Chondrocyte (in vitro differentiated cells): ENCODE measurements at places on chromosomes 7 and 10. TPM values are rescaled to one million over a fixed set of nuclear protein-coding genes. Genes with fewer than 3 reads are reported as not detected.

- DNase-seq, result no peak
- H3K36me3 ChIP-seq, result no peaks in the 10 kb centered on the region
- no peaks in the 10 kb centered on the region for H3K27me3 ChIP-seq
- H3K4me1 ChIP-seq, result no peaks in the 10 kb centered on the region
- no peak overlapping the region for H3K4me3 ChIP-seq
These were observed 594.1 kb downstream of the GRM8 start for GRCh38 chr7:126658684-126659083.

GRCh38 chr7:155702616-155703015, 58.2 kb downstream of the RBM33 start:
- no peak overlapping the region for H3K27ac ChIP-seq
- peaks cover 21% of the 10 kb centered on the region for H3K36me3 ChIP-seq
- no peak overlapping the region for H3K4me3 ChIP-seq

GRCh38 chr10:11235771-11236170, 218.1 kb downstream of the CELF2 start:
- H3K27ac ChIP-seq, result no peak overlapping the region
- no peaks in the 10 kb centered on the region for H3K27me3 ChIP-seq
- no peaks in the 10 kb centered on the region for H3K36me3 ChIP-seq
- peaks cover 5% of the 10 kb centered on the region for H3K4me1 ChIP-seq

DNA sequence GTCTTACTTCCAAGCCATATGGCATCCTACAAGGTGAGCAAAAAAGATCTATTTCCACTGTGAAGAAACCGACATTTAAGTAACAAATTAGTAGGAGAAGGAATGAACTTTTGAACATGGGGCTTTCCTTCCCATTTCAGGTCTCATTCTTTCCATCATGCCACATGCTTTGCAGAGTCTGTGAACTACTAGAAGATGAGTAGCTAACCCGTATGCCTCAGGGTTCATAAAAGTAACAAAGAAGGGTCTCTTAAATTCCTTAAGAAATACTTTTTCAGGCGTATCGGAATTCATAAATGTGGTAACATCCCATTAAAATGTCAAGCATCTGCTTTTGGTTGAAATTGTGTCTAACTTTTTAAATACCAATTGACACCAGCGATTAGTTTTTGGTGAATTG, 81.3 kb upstream of the TNS3 start:
- no peak overlapping the region for H3K4me3 ChIP-seq
- peak overlapping the region; percentile 12 for H3K27ac ChIP-seq
- H3K36me3 ChIP-seq, result no peaks in the 10 kb centered on the region
- H3K27me3 ChIP-seq, result no peaks in the 10 kb centered on the region

DNA sequence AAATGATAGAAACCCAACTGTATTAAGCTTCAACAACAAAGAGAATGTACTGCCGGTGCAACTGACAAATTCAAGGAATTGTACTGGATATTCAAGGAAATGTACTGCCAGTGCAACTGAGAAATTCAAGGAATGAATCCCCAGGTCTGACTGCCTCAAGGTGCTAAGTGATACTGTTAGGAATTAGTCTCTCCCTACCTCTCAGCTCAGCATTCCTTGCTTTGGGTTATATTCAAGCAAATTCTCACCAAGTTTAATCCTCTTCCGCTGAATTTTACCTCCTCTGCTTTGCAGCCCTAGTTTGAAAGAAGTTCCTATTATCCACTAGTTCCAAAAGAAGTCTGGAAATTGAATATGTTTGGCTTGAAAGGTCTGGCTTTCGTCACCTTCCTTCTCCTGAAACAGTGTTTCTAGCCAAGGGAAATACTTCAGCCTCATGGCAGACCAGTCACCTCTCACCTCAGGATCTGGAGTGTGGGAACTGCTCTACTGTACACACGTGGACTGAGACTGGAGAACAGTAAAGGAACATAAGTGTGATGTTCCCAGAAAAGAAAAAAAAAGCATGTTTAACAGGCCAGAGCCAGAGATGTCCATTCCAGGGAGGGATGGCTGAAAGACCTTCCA, 60.4 kb downstream of the SORCS1 start:
- no peaks in the 10 kb centered on the region for H3K36me3 ChIP-seq
- H3K27me3 ChIP-seq, result no peaks in the 10 kb centered on the region
- H3K4me1 ChIP-seq, result no peaks in the 10 kb centered on the region
- no peak overlapping the region for H3K27ac ChIP-seq

GRCh38 chr10:3480281-3480989, 304.6 kb downstream of the KLF6 start:
- DNase-seq, result no peak
- no peaks in the 10 kb centered on the region for H3K36me3 ChIP-seq
- peaks cover 1% of the 10 kb centered on the region for H3K27me3 ChIP-seq
- no peak overlapping the region for H3K27ac ChIP-seq
- peaks cover 35% of the 10 kb centered on the region for H3K4me1 ChIP-seq

GRCh38 chr10:78976825-78977755, 91.7 kb upstream of the ZMIZ1 start:
- no peaks in the 10 kb centered on the region for H3K27me3 ChIP-seq
- DNase-seq, result no peak
- H3K4me3 ChIP-seq, result no peak overlapping the region
- peak overlapping the region; percentile 89 for H3K27ac ChIP-seq

- H3K36me3 ChIP-seq, result peaks cover 1% of the 10 kb centered on the region
- H3K27me3 ChIP-seq, result no peaks in the 10 kb centered on the region
- H3K27ac ChIP-seq, result peak overlapping the region; percentile 84
- no peak for DNase-seq
- H3K4me3 ChIP-seq, result peak overlapping the region; percentile 90
These were observed 965 bp downstream of the ZCCHC24 start for GRCh38 chr10:79444199-79445119.

GRCh38 chr10:111724121-111724520, 459.4 kb downstream of the GPAM start:
- no peaks in the 10 kb centered on the region for H3K4me1 ChIP-seq
- no peaks in the 10 kb centered on the region for H3K27me3 ChIP-seq
- no peak for DNase-seq

DNA sequence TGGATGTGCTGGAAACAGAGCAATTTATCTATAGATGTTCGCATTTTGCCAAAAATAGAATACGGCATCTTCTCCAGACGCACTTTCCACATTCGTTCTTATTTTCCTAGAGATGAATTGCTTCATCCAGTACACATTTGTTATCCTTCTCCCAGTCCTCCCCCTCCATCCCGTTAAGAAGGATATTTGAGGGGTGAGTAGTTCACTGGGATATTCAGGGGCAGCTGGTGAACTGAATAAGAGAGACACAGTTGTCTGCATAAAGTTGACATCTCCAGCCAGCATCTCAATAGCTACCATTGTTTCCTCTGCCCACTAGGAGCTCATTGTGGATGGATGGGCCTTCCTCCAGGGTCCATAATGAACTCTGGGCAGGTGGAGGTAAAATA, 456.8 kb upstream of the NRP1 start:
- peaks cover 3% of the 10 kb centered on the region for H3K4me1 ChIP-seq
- H3K27ac ChIP-seq, result no peak overlapping the region
- no peak overlapping the region for H3K4me3 ChIP-seq
- H3K36me3 ChIP-seq, result no peaks in the 10 kb centered on the region

- H3K27me3 ChIP-seq, result no peaks in the 10 kb centered on the region
- H3K4me3 ChIP-seq, result no peak overlapping the region
- DNase-seq, result no peak
These were observed 283.8 kb upstream of the PLXDC2 start for GRCh38 chr10:19532411-19532810.

GRCh38 chr10:66625709-66626590, 299.9 kb upstream of the LRRTM3 start:
- H3K4me3 ChIP-seq, result no peak overlapping the region
- DNase-seq, result no peak
- no peaks in the 10 kb centered on the region for H3K36me3 ChIP-seq

DNA sequence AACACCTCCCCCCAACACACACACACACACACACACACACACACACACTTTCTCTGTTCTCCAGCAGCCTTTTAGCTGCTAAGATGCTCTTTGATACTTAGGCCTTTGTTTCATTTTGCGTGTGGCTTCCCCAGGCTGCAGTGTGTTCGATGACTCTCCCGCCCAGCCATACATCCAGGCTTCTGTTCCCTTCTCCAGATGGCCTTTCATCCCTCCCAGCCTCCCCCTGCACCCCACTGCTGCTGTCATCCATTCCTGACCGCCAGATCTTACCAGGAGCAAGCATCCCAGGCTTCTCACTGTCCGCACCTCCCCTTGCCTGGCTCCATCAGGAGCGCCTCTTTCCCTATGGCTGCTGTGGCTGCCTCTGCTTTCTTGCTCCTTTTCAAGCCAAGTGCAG, 77.8 kb upstream of the PPIF start:
- no peak overlapping the region for H3K4me3 ChIP-seq
- H3K4me1 ChIP-seq, result peaks cover 61% of the 10 kb centered on the region
- peaks cover 5% of the 10 kb centered on the region for H3K36me3 ChIP-seq
- H3K27me3 ChIP-seq, result no peaks in the 10 kb centered on the region

- no peaks in the 10 kb centered on the region for H3K27me3 ChIP-seq
These were observed 500.8 kb downstream of the PLXNA4 start for GRCh38 chr7:132075515-132075914.

DNA sequence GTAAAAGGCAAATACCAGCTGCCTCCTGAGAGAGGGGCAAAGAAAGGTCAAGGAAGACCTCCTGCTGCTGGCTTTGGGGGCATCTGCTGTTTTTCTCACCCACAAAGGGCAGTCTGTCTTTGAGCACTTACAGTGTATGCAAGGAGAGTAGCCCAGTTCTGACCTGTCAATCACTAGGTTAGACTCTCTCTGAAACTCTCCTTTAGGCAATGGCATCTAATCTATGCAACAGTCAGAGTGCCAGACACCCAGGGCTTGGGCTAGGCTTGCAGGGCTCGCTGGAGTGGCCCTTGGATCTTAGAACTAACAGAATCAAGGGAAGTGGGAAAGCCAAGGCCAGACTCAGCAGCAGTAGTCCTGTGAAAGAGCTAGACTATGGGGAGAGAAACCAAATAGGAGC, 522.9 kb downstream of the NRG3 start:
- no peak overlapping the region for H3K27ac ChIP-seq
- H3K36me3 ChIP-seq, result no peaks in the 10 kb centered on the region
- DNase-seq, result no peak
- no peaks in the 10 kb centered on the region for H3K4me1 ChIP-seq
- H3K27me3 ChIP-seq, result no peaks in the 10 kb centered on the region
- no peak overlapping the region for H3K4me3 ChIP-seq

DNA sequence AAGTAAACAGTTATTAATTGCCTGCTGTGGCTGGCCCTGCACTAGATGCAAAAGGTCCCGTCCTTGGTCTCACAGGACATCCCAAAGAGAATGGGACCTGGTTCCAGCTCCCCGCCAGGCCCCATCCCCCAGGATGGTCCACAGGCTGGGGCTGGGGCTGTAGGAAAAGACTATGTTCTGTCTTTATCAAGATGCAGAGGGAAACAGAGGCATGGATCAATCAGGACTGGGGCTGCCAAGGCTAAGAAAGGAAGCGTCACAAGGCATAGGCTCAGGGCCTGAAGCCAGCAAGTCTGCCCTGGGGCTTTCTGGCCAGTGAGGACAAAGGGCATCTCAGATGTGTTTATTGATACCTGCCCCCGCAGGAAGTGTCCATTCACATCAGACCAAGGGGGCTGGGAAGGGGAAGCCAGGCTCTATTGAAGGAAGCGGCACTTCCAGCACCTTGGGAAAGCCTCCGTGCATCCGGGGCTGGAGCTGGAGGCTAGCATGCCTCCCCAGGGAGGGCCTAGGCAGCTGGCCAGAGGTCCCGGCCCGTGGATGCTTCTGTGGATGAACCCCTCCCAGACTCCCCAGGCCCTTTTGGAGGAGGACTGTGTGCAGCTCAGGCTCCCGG, 5.8 kb downstream of the VSIR start:
- peak overlapping the region; percentile 61 for H3K27ac ChIP-seq
- peaks cover under 1% of the 10 kb centered on the region for H3K27me3 ChIP-seq
- H3K4me1 ChIP-seq, result peaks cover 29% of the 10 kb centered on the region
- H3K36me3 ChIP-seq, result no peaks in the 10 kb centered on the region

DNA sequence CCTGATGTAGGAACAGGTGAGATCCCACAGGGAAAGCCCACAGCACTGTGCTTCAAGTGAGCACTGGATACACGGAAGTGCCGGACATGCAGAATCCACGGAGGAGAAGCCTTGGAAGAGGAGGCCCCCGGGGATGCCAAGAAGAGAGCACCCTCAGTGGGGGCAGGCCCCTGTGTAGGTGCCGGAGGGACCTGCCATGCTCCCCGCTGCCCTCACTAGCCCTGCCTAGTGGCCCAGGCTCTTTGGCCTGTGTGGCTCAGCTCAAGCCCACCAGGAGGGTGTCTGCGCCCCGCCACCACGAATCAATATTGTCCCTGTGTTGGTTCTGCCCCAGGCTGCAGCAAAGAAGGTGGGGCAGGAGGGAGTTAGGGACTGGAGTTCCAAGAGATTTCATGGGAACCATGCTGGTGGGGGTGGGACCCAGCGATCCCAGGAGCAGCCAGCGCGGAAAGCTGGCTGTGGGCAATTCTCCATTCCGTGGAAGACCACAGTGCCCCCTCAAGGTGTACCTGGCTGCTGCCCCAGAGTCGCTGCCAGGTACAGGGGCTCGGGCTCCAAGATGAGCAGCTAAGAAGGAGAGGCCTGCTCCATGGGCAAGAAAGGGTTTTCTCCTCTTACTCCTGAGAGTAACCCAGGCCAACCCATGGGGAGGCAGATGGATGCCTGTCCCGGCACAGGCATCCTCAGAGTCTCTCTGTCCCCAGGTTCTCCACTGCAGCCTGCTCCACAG, 34.9 kb upstream of the LEP start:
- H3K4me3 ChIP-seq, result no peak overlapping the region
- H3K27ac ChIP-seq, result no peak overlapping the region
- H3K4me1 ChIP-seq, result peaks cover 9% of the 10 kb centered on the region
- peaks cover 47% of the 10 kb centered on the region for H3K27me3 ChIP-seq
- H3K36me3 ChIP-seq, result peaks cover 4% of the 10 kb centered on the region
- DNase-seq, result peak; percentile 73

DNA sequence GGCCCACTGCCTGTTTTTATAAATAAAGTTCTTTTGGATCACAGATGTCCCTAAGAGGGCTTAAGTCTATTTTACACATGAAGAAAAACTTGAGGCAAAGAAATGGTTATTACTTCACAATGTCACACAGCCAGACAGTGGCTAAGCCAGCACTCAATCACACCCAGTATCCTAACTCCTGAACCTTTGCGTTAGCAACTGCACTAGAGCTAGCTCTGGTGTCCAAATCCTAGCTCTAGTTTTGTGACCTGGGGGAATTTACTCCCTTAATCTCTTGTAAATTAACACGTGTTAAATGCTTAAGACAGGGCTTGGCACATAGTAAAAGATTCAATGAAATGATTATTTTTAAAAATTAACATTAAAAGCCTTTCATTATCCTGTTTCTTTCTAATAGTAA, 49.0 kb upstream of the TPK1 start:
- no peaks in the 10 kb centered on the region for H3K4me1 ChIP-seq
- H3K36me3 ChIP-seq, result no peaks in the 10 kb centered on the region
- peaks cover 5% of the 10 kb centered on the region for H3K27me3 ChIP-seq
- H3K4me3 ChIP-seq, result no peak overlapping the region
- no peak overlapping the region for H3K27ac ChIP-seq

- no peak for DNase-seq
- peaks cover 11% of the 10 kb centered on the region for H3K27me3 ChIP-seq
These were observed 122.5 kb downstream of the TMEM26 start for GRCh38 chr10:61330669-61331068.

- no peak overlapping the region for H3K27ac ChIP-seq
- peaks cover 2% of the 10 kb centered on the region for H3K36me3 ChIP-seq
- H3K27me3 ChIP-seq, result peaks cover 21% of the 10 kb centered on the region
- H3K4me3 ChIP-seq, result no peak overlapping the region
- peaks cover 3% of the 10 kb centered on the region for H3K4me1 ChIP-seq
These were observed 238.7 kb downstream of the RPS24 start for GRCh38 chr10:78272329-78272728.

The LIPN gene
- total RNA-seq, result not detected in 3 replicates

The GAD2 gene
- not detected in 3 replicates for total RNA-seq

The PPRC1 gene
- 42.9 to 47.3 TPM (median 44.4 TPM) in 3 replicates for total RNA-seq

The ANKRD61 gene
- total RNA-seq, result not detected in 3 replicates

The TSPAN12 gene
- 6.8 to 10.5 TPM (median 7.8 TPM) in 3 replicates for total RNA-seq

The ADAM22 gene
- total RNA-seq, result 0.92 to 6.6 TPM (median 1.6 TPM) in 3 replicates

The ATRNL1 gene
- total RNA-seq, result 65.1 to 99.7 TPM (median 66.0 TPM) in 3 replicates

The MOGAT3 gene
- not detected in 3 replicates for total RNA-seq

The BLNK gene
- not detected in 3 replicates for total RNA-seq

The MGMT gene
- total RNA-seq, result 12.1 to 13.9 TPM (median 13.0 TPM) in 3 replicates
